ENCODE measurements at places on chromosomes 12 and 14. TPM values are rescaled to one million over a fixed set of nuclear protein-coding genes. Genes with fewer than 3 reads are reported as not detected.
A peak's percentile ranks its signal among the peaks of the same experiment; 100 is the strongest.

GRCh38 chr14:23568600-23569331 lies 1.2 kb upstream of the AP1G2 start:
- H3K4me3 ChIP-seq = peak overlapping the region; percentile 100
- peaks cover 2% of the 10 kb centered on the region for H3K27me3 ChIP-seq
- peak overlapping the region; percentile 99 for H3K27ac ChIP-seq
- DNase-seq = no peak

DNA sequence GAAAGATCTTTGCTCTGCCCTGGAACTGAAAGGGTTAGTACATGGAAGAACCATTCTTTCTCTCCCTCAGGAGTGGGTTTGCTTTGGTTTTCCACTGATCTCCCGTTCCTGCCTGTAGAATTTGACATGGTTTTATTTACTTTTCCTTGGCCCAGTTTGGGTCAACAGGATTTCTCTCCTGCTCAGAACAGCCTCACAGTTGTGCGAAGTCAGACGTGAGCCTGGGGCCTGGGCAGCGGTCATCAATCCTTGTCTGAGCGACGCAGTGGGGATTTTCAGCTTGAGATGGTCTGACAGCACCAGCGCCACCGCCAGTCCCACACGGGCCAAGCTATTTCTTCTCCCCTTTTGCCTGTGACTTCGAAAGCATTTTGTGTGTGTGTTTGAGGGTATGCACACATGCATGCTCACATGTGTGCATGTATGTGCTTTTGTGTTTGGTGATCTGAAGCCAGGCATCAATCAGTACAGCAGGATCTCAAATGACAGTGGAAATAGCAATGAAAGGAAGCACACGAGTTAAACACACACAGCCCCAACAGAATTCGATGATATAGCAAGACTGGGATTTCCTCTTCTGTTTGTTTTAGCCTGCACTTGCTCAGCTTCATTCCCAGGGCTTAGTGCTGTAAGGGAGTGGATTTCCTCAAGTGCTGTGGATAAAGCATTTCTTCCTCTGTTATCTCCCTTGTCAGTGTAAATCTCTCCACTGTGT lies 58.3 kb downstream of the SMOC1 start:
- no peaks in the 10 kb centered on the region for H3K4me1 ChIP-seq
- no peak overlapping the region for H3K27ac ChIP-seq
- peaks cover 40% of the 10 kb centered on the region for H3K27me3 ChIP-seq
- DNase-seq = no peak

DNA sequence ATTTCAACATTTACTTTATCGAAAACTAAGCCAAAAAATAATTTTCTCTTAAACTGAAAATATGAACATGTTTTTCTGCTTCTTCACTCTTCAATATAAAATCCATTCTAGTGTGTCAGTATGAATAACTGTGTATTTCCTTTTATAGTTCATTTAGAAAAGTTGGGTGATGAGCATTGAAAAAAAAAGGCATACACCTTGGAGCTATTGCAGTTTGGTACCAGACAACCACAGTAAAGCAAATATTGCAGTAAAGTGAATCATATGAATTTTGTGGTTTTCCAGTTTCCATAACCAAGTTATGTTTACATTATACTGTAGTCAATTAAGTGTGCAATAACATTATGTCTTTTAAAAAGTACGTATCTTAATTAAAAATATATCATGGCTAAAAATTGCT lies 195.0 kb upstream of the FOXG1 start:
- no peaks in the 10 kb centered on the region for H3K36me3 ChIP-seq
- H3K4me1 ChIP-seq = no peaks in the 10 kb centered on the region
- no peak overlapping the region for H3K27ac ChIP-seq
- no peak for DNase-seq

Gene LIN7A
- not detected for total RNA-seq

Gene DAO
- not detected for total RNA-seq

Gene FNTB
- total RNA-seq = 15.8 TPM

Gene KRT75
- total RNA-seq = not detected

- H3K4me1 ChIP-seq = no peaks in the 10 kb centered on the region
- no peak overlapping the region for H3K27ac ChIP-seq
- H3K4me3 ChIP-seq = no peak overlapping the region
- H3K36me3 ChIP-seq = no peaks in the 10 kb centered on the region
- no peaks in the 10 kb centered on the region for H3K27me3 ChIP-seq
These were observed 113.3 kb upstream of the SOX5 start for GRCh38 chr12:24062642-24063245.

Gene INHBC
- total RNA-seq = 0.14 TPM

DNA sequence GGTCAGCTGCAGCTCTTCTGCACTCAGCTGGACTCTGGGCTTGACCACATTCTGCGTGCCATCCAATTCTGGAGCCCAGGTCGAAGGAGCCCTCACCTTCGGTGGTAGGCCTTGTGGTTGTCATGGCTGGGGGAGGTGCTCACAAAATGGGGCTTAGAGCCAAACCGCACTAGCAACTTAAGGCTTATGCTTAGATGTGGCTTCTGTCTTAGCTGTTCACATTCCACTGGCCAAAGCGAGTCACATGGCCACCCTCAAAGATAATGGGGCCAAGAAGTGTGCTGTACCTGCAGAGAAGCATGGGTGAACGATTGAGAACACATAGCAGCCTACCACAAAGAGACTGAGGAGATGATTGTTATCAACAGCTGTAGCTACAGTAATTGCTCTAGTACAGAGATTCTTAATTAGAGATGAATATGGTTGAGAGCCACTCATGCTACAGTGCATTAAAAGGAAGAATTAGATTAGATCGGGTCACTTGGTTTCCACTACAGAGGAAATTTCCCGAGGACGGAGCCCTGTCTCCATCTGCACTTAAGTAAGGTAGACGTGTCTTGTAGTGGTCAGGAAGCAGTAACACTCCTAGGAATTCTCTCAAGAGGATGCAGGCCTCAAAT lies 334.6 kb upstream of the FKBP4 start:
- peaks cover 4% of the 10 kb centered on the region for H3K27me3 ChIP-seq
- H3K36me3 ChIP-seq = no peaks in the 10 kb centered on the region
- no peaks in the 10 kb centered on the region for H3K4me1 ChIP-seq
- H3K4me3 ChIP-seq = no peak overlapping the region

GRCh38 chr12:95516757-95517156 lies 34.5 kb downstream of the USP44 start:
- H3K27ac ChIP-seq = no peak overlapping the region
- DNase-seq = no peak
- no peak overlapping the region for H3K4me3 ChIP-seq
- H3K36me3 ChIP-seq = peaks cover 36% of the 10 kb centered on the region

GRCh38 chr12:66708704-66709456 lies 30.0 kb upstream of the GRIP1 start:
- H3K4me1 ChIP-seq = peaks cover 20% of the 10 kb centered on the region
- H3K4me3 ChIP-seq = peak overlapping the region; percentile 65
- DNase-seq = no peak
- peak overlapping the region; percentile 77 for H3K27ac ChIP-seq

DNA sequence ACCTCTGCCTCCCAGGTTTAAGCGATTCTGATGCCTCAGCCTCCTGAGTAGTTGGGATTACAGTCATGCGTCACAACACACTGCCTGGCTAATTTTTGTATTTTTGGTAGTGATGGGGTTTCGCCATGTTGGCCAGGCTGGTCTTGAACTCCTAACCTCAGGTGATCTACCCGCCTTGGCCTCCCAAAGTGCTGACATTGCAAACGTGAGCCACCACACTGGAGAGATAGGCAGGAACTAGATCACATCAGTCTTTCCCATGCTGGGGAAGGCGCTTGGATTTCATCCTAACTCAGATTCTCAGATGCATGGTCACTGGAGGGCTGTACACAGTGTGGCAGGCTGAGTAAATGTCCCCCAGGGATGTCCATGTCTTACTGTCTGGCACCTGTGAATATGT lies 18.0 kb upstream of the ORAI1 start:
- H3K27ac ChIP-seq = no peak overlapping the region
- peaks cover 5% of the 10 kb centered on the region for H3K27me3 ChIP-seq
- H3K4me3 ChIP-seq = no peak overlapping the region
- no peak for DNase-seq
- peaks cover 1% of the 10 kb centered on the region for H3K4me1 ChIP-seq
- H3K36me3 ChIP-seq = no peaks in the 10 kb centered on the region

Gene STRN3
- total RNA-seq = 24.1 TPM

DNA sequence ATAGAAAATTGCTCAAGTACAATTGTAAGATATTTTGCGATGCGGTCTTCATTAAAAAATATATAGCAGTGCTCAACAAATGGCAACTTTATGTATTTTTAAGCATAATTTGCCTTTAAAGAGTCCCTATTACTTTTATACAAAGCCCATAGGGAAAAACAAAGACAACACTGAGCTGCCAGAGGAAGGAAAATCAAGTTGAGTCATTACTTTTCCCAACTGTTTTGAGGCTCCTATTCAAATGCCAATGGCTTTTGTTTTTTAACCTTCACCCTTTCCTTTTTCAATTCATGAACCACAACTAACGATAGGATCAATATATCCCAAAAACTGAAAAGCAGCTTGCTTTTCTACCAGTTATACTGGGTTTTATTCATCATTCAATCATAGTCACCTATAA lies 157.6 kb upstream of the PLEKHA5 start:
- no peaks in the 10 kb centered on the region for H3K27me3 ChIP-seq
- no peaks in the 10 kb centered on the region for H3K4me1 ChIP-seq
- H3K36me3 ChIP-seq = no peaks in the 10 kb centered on the region
- no peak overlapping the region for H3K27ac ChIP-seq

- peaks cover 4% of the 10 kb centered on the region for H3K27me3 ChIP-seq
- H3K27ac ChIP-seq = no peak overlapping the region
- H3K36me3 ChIP-seq = peaks cover 1% of the 10 kb centered on the region
- H3K4me3 ChIP-seq = no peak overlapping the region
- no peaks in the 10 kb centered on the region for H3K4me1 ChIP-seq
These were observed 31.9 kb upstream of the RASSF8 start for GRCh38 chr12:25926536-25926935.

Gene KLRC1
- total RNA-seq = 12.1 TPM

DNA sequence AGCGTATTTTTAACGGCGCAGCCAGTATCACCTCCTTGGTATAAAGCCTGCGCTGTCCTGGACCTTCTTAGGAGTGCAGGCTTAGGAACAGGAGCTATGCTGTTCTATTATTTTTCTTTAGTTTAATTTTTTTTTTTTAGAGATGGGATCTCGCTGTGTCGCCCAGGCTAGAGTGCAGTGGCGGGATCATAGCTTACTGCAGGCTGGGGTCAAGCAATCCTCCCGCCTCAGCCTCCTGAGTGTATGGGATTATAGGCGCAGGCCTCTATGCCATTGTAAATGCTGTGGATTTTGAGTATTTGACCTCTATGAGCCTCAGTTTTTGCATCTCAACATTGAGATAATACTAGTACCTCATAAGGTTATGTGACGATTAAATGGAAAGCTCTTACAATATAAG lies 4.1 kb downstream of the OR10AD1 start:
- peaks cover 32% of the 10 kb centered on the region for H3K36me3 ChIP-seq
- DNase-seq = no peak
- peak overlapping the region; percentile 89 for H3K4me3 ChIP-seq
- H3K27ac ChIP-seq = peak overlapping the region; percentile 90
- peaks cover 7% of the 10 kb centered on the region for H3K27me3 ChIP-seq

Gene GDF3
- not detected for total RNA-seq

DNA sequence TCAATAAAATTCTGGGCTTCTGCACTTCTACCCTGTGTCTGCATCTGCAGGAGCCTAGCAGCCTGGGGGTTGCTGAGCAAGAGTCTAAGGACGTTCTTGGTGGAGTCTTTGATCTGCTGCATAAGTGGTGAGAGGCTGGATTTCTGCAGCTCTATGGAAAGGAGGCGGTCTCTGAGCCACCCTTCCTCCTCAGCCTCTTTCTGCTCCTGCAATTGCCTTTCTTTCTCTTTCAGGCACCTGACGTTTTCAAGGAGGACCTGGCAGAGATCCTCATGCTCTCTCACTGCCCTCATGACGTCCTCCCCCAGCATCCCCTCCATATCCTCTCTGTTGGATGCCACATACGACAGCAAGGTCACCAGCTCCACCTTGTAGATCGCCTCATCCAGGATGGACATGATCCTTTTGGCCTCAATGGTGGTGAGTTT lies 13.6 kb upstream of the TPCN1 start:
- H3K27me3 ChIP-seq = peaks cover 2% of the 10 kb centered on the region
- peak; percentile 45 for DNase-seq
- peaks cover 46% of the 10 kb centered on the region for H3K4me1 ChIP-seq
- H3K27ac ChIP-seq = peak overlapping the region; percentile 92

GRCh38 chr14:92965281-92965680 lies 42.3 kb downstream of the CHGA start:
- H3K36me3 ChIP-seq = peaks cover 12% of the 10 kb centered on the region
- H3K27me3 ChIP-seq = no peaks in the 10 kb centered on the region
- H3K27ac ChIP-seq = no peak overlapping the region
- no peak overlapping the region for H3K4me3 ChIP-seq
- DNase-seq = no peak

DNA sequence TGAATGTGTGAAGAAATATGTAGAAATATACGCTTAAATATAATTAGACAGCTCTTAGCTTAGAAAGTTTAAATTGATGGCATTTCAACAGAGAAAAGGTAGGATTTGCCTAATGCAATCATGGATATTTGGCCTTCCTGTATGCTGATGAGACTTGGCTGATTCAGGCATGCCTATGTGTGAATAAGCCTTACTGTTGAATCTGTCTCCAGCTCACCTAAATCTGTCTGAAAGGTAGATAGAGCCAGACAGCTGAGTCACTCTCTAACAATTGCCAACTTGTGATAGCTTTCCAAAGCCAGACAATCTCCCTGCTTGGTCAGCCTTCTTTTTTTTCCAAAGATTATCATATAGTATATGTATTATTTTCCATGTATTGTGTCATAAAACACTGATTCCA lies 92.8 kb upstream of the FLRT2 start:
- no peaks in the 10 kb centered on the region for H3K27me3 ChIP-seq
- no peaks in the 10 kb centered on the region for H3K4me1 ChIP-seq
- DNase-seq = no peak
- no peaks in the 10 kb centered on the region for H3K36me3 ChIP-seq
- H3K4me3 ChIP-seq = no peak overlapping the region

GRCh38 chr14:26370115-26370514 lies 227.7 kb downstream of the NOVA1 start:
- no peak for DNase-seq
- H3K36me3 ChIP-seq = no peaks in the 10 kb centered on the region
- no peaks in the 10 kb centered on the region for H3K4me1 ChIP-seq
- no peak overlapping the region for H3K27ac ChIP-seq

DNA sequence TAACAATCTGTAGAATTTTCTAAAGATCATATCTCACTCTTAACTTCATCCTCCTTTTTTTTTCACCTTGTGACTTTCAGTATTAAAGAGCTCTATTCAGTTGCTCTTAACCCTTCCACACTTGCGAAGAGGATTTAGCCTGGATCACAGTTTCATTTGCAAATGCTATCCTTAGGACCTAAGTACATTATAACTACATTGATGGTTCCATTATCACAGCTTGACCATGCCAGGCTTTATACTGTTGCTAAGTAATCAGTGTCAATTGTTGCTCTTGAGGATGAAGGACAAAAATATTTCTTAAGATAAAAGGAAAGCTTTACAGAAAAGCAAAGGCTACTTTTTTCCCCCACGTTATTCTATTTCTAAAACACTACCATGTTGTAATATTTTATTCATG lies 122.2 kb downstream of the PDZRN4 start:
- H3K36me3 ChIP-seq = no peaks in the 10 kb centered on the region
- H3K4me3 ChIP-seq = no peak overlapping the region
- DNase-seq = no peak
- H3K4me1 ChIP-seq = no peaks in the 10 kb centered on the region

GRCh38 chr14:96114002-96114401 lies 74.8 kb downstream of the C14orf132 start:
- no peaks in the 10 kb centered on the region for H3K4me1 ChIP-seq
- no peak overlapping the region for H3K27ac ChIP-seq
- H3K36me3 ChIP-seq = no peaks in the 10 kb centered on the region

- H3K4me3 ChIP-seq = no peak overlapping the region
- H3K4me1 ChIP-seq = peaks cover 53% of the 10 kb centered on the region
- DNase-seq = no peak
- H3K27ac ChIP-seq = no peak overlapping the region
These were observed 58.1 kb upstream of the SRSF5 start for GRCh38 chr14:69708586-69709560.

Gene P2RX7
- 6.6 TPM for total RNA-seq

Gene KIF5A
- total RNA-seq = 1.4 TPM

Measured in activated naive CD8-positive, alpha-beta T cell treated with anti-CD3 and anti-CD28 coated beads, Interleukin-2, amount 10 ng/mL, durations not matched to agents 7 days and 5 days (primary cell).